ENCODE measurements at places on chromosomes 4 and X.

DNA sequence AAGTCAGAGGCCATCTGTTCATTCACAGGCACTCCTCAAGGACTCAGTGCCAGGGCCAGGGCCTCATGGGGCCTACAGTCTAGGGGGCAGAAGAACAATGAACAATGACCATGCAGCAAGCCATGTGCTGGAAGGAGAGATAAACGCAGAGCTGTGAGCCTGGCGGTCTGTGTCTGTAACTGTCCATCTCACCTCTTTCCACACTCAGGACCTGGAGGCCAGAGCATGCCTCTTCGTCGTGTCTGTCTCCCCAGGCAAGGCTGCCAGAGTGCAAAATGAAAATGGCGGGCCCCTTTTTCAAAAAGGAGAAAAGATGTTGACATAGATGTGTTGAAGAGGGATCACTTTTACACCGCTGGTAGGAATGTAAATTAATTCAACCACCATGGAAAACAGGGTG is 78.5 kb downstream of the MSX1 start:
- no peak for DNase-seq

- no peak for DNase-seq
Measured at GRCh38 chr4:189048119-189048518, 892.6 kb upstream of the FRG1 start.

- DNase-seq, result no peak
Measured at GRCh38 chrX:80016182-80016581, 1.6 kb downstream of the TBX22 start.

DNA sequence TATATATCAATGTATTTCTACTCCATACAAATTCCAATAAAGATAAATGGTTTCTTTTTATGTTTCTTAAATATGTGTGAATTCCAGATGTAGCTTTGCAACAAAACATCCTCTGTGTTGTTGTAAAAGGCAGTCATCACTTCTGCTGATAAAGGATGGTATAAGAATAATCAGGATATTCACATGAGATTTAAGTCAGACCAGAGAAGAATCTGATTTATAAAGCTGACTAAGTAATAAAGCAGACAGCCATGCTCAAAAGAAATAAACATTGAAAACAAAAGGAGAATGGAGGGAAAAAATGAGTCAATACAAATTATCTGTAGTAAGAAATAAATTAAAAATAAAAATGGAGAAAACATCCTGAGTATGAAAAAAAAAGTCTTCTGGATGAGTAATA is 27.0 kb upstream of the SLC7A11 start:
- no peak for DNase-seq

- DNase-seq, result no peak
Measured at GRCh38 chrX:9285342-9285771, 179.5 kb upstream of the TBL1X start.

DNA sequence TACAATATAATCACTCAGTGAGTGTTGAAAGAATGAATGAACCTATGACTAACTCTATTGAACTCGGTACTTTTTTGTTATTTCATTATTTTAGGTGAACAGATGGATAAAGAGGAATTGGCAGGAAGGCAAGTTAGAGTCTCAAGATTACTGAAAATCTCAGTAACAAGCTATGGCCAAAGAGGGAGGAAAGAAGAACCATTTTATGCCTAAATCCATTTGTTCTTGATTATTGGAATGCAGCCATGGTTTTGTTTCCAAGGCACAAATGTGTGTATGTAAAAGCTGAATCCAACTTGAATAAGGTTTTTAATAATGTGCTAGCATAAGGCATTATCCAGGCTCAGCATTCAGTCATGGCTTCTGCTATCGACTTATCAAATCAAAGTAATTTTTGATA is 196.4 kb downstream of the DTHD1 start:
- no peak for DNase-seq

All from CD4-positive, alpha-beta memory T cell (primary cell).